Activated T-cell treated with anti-CD3 and anti-CD28 coated beads for 48 hours (primary cell): ENCODE measurements at places on chromosomes 1 and 21.

- DNase-seq, result no peak
Observed at GRCh38 chr1:2284932-2285331, 56.8 kb downstream of the SKI start.

DNA sequence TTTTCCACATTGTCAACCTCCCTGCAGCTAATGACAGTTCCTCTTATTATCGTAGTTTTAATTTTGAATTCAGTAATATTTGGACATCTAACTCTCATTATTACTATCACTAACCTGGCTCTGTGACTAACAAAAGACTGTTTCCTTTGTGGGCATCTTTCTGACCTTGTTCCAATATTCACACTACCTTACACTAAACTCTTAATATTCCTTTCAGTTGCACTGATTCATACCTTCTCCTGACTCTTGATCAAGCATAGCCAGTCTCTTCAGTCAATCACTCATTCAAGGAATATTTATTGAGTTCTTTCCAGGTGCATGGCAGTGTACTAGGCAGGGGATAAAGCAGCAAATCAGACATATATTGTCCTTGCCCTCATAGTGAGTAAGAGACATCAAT is 7.8 kb upstream of the CTNNBIP1 start:
- no peak for DNase-seq

GRCh38 chr1:246373828-246374569 is 133.1 kb downstream of the SMYD3 start:
- DNase-seq, result no peak

GRCh38 chr1:158053276-158053675 is 59.8 kb downstream of the KIRREL1 start:
- no peak for DNase-seq

DNA sequence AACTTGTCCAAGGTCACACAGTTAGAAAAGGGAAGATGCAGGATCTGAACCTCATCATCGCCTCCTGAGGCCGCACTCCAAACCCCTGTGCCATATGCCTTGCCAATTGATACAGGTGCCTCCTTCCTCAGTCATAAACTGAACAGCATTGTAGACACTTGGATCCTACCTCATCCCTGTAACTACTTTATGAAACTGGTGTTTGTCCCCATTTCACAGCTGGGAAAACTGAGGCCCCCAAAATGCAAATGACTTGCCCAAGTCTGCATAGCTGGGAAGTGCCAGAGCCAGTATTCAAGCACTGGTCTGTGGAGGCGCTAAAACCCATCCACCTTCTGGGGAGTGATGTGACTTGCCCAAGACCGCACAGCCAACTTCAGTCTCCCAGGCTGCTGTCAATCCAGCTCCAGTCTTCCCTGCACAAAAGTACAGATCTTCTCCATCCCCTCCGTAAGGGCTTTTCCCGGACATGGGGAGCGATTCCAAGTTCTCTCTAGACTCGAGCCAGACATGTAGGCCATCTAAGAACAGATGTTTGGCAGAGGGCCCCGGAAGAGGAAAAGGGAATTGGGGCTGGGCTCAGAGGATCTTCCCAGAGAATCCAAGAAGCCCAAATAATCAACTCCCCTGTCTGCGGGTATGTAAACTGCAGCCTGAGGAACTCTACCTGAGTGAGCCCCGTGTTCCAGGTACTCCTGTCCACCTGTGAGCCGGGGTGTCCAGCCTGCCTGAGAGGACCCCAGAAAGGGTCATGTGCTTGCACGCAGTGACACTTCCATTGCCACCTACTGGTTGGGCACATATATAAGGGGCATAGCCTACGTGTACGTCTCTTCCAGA is 60.5 kb downstream of the SYT2 start:
- DNase-seq, result no peak

DNA sequence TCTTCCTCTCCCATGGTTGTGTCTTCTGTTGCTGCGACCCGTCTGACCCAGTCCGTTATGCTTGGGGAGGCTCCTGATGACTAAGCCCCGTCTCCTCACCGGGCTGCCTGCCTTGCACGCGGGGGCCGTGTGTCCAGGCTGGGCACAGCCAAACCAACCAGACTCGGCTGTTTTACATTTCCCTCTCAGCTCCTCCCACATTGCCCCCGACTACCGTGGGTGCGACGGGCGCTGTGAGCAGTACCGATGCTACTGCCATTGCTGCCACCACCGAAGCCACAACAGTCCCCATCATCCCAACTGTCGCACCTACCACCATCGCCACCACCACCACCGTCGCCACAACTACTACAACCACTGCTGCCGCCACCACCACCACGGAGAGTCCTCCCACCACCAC is 46.0 kb upstream of the CNTN2 start:
- no peak for DNase-seq

DNA sequence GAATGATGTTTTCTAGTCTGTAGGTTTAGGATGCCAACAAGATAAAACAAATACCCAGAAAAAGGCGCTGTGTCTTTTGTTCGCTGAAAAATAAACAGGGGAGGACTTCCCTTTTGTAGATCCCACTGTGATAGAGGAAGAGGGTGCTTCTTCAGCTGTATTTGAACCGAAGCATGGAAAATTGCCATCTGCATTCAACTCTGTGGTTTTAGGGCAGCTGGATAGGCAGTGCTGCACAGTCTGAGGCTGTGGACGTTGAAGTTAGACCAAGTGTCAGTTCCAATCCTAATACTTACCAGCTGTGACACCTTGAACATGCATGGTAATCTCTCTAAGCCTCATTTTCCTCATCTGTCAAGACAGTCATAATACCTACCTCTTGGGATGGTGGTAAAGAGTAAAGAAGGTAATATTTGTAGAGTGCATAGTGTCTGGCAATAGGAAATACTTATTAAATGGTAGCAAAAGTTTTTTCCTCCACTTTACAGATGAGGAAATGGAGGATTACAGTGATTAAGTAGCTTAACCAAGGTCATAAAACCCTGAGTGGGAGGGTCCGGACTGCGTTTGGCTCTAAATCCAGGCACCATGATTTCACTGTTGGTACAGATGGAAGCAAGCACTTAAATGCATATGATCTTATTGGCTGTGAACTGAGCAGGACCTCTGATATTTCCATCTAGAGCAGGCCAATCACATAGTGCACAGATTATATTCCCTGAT is 48.5 kb downstream of the UTP25 start:
- no peak for DNase-seq
